Progenitor cell of endocrine pancreas (in vitro differentiated cells): ENCODE measurements at places on chromosomes 13 and 19. TPM values are rescaled to one million over a fixed set of nuclear protein-coding genes. Genes with fewer than 3 reads are reported as not detected.

GRCh38 chr13:39895254-39895653 is 239.8 kb downstream of the COG6 start:
- no peak overlapping the region for H3K27ac ChIP-seq
- no peaks in the 10 kb centered on the region for H3K4me1 ChIP-seq
- DNase-seq: no peak
- no peak overlapping the region for H3K4me3 ChIP-seq
- peaks cover 28% of the 10 kb centered on the region for H3K27me3 ChIP-seq

DNA sequence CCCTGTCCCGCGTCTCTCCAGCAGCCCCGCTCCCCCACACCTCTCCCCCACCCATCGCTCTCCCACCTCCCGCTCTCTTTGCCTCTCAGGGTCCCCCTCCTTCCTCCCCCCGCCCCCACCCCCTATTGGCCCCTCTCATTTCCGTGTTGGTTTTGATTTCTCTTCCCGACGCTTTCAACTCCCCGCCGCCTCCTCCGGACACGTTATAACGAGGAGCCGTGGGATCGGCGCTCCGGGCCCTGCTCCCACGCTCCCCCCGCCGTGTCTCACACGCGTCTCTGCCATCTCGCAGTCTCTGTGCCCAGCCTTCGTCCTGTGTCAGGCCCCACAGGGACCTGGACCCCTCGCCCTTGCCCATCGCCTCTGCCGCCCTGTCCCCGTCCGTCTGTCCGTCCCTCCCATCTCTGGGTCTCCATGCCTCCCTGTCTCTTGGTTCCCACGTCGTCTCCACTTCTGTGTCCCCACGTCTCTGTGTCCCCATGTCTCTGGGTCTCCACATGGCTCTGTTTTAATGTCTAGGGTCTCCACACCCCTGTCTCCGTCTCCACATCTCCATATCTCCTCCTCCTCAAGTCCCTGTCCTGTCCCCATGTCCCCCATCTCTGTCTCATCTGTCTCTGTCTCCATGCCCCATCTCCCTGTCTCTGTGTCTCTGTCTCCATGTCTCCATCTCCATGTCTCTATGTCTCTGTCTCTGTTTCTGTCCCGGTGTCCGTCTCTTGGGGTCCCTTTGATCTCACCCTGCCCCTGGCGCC is 13.1 kb downstream of the ERFL start:
- DNase-seq: no peak
- no peak overlapping the region for H3K4me3 ChIP-seq
- peaks cover 4% of the 10 kb centered on the region for H3K36me3 ChIP-seq
- peaks cover 41% of the 10 kb centered on the region for H3K27me3 ChIP-seq
- peaks cover 1% of the 10 kb centered on the region for H3K4me1 ChIP-seq
- H3K27ac ChIP-seq: no peak overlapping the region

Gene CYP2A7
- total RNA-seq: not detected in 2 replicates

Gene C13orf46
- 0.17 and 0.18 TPM in 2 replicates for total RNA-seq

Gene PSG6
- total RNA-seq: not detected in 2 replicates

GRCh38 chr19:16342002-16342715 is 17.5 kb downstream of the KLF2 start:
- H3K27me3 ChIP-seq: no peaks in the 10 kb centered on the region
- H3K27ac ChIP-seq: no peak overlapping the region
- peaks cover 1% of the 10 kb centered on the region for H3K4me1 ChIP-seq
- no peak for DNase-seq

DNA sequence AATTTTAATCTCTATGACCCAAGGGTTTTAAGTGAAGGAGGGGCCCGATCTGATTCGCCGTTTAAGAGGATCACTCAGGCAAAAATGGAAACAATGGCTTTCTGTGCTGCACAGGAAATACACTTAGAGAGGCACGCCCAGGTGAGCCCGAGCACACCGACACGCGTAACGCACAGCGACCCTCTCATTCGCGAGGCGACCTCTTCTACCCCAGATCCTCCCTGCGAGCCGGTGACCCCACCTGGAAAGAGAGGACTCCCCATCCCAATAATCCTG is 216 bp downstream of the SH2D3A start:
- peaks cover 10% of the 10 kb centered on the region for H3K27me3 ChIP-seq
- H3K4me3 ChIP-seq: peak overlapping the region; percentile 79
- peak overlapping the region; percentile 96 for H3K27ac ChIP-seq
- peaks cover 18% of the 10 kb centered on the region for H3K4me1 ChIP-seq

Gene ATP4A
- total RNA-seq: 0.18 TPM in 1 of 2 replicates, not detected in the other

DNA sequence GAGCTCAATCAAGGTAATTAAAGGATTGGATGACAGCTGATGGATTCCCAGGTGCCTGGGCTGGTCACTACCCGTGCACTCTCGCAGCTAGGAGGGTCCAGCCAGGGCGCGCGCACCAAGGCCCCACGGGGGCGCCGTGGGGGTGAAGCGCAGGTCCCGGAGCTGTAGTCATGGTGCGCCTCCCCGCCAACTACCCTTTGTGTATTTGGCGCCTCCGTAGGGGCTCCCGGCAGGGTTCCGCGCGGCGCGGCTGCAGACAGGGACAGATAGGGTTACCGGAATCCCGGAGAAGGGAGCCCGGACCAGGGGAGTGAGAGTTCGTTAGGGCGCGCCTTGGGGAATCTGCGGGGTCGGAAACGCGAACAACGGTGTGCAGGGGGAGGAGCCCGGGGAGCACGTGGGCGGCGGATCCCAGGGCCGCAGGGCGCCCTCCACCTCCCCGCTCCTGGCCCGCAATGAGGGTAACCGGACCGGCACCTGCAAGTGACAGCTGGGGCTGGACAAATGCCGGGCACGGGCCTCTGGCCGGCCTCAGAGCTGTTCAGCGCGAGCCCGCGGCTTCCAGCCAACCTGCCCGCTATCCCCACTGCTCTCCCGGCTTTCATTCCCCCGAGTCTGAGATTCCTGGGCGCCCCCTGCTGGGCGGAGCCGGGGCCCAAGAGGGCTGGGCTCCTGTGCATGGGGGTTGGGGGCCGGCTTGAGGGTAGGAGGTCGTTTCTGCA is 3.4 kb upstream of the PRAM1 start:
- peak overlapping the region; percentile 83 for H3K4me3 ChIP-seq
- H3K27ac ChIP-seq: peak overlapping the region; percentile 97
- peaks cover 2% of the 10 kb centered on the region for H3K27me3 ChIP-seq
- peaks cover 7% of the 10 kb centered on the region for H3K4me1 ChIP-seq
- peaks cover 1% of the 10 kb centered on the region for H3K36me3 ChIP-seq

Gene SBSN
- 0.16 and 0.24 TPM in 2 replicates for total RNA-seq

Gene DIRAS1
- total RNA-seq: 8.6 and 10.8 TPM in 2 replicates

DNA sequence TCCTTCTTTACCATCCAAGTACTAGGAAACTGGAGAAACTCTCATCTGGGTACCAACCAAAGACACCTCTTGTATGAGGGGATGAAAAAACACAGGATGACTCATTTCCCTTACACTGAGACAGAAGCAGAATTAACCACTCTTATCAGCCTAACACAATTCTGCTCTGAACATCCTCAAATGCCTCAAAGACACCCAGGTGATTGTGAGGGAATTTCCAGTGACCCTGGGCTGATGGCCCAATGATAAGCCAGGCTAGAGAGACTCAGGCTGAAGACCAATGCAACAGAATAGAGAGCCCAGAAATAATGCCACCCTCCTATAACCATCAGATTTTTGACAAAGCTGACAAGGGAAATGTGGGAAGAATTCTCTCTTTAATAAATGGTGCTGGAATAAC is 7.0 kb downstream of the ZNF737 start:
- DNase-seq: no peak
- H3K4me3 ChIP-seq: no peak overlapping the region
- no peak overlapping the region for H3K27ac ChIP-seq
- H3K4me1 ChIP-seq: no peaks in the 10 kb centered on the region
- H3K27me3 ChIP-seq: no peaks in the 10 kb centered on the region

DNA sequence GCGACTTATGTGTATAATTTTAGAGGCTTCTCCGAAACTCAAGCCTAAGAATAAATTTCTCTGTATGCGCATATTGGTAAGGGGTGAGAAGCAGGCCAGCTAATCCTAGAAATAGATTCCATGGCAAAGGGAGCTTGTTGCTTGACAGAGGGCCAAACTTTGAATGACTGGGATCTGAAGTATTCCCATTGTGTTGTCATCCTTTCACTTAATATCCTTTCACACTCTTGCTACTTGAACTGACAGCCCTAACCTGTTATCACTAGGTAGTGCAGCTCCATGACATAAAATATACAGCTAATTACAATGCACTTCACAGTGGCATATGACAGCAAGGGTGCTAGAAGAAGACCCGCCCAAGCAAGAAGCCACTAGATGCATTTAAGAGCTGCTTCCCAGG is 309.8 kb downstream of the OXGR1 start:
- peaks cover 6% of the 10 kb centered on the region for H3K4me1 ChIP-seq
- H3K27me3 ChIP-seq: no peaks in the 10 kb centered on the region
- no peak overlapping the region for H3K4me3 ChIP-seq
- no peaks in the 10 kb centered on the region for H3K36me3 ChIP-seq
- DNase-seq: no peak

Gene ZFP36
- 10.5 and 10.6 TPM in 2 replicates for total RNA-seq

Gene CEACAM5
- total RNA-seq: not detected in 2 replicates

Gene GPR183
- not detected in 2 replicates for total RNA-seq

Gene CDKN2D
- total RNA-seq: 4.2 and 5.0 TPM in 2 replicates

DNA sequence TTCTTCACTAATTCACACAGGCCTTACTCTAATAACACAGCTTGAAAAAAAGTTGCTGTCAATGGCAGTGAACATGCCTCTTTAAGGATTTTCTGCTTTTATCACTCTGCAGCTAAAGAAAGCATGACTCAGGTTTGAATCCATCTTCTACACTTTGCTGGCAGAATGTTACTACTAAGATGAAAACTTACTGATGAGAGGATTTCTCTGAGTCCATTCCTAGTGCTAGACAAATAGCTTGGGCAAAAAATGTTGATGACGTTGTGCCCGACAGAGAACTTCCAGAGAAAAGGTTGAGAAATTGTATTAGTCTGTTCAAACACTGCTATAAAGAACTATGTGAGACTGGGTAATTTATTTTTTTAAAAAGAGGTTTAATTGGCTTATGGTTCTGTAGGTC is 572.0 kb downstream of the IRS2 start:
- no peak overlapping the region for H3K4me3 ChIP-seq
- peaks cover 45% of the 10 kb centered on the region for H3K27me3 ChIP-seq
- H3K4me1 ChIP-seq: peaks cover 3% of the 10 kb centered on the region
- no peaks in the 10 kb centered on the region for H3K36me3 ChIP-seq
- no peak for DNase-seq
- no peak overlapping the region for H3K27ac ChIP-seq
